NB4 (cell line): ENCODE measurements at places on chromosomes 3 and 15.
A peak's percentile ranks its signal among the peaks of the same experiment; 100 is the strongest.

- DNase-seq = no peak
Measured at GRCh38 chr3:170108955-170109354, 71.2 kb downstream of the GPR160 start.

- DNase-seq = no peak
Measured at GRCh38 chr3:46280105-46280797, 38.0 kb downstream of the CCR3 start.

GRCh38 chr15:43370310-43370974 is 401 bp downstream of the ZSCAN29 start:
- DNase-seq = peak; percentile 51

DNA sequence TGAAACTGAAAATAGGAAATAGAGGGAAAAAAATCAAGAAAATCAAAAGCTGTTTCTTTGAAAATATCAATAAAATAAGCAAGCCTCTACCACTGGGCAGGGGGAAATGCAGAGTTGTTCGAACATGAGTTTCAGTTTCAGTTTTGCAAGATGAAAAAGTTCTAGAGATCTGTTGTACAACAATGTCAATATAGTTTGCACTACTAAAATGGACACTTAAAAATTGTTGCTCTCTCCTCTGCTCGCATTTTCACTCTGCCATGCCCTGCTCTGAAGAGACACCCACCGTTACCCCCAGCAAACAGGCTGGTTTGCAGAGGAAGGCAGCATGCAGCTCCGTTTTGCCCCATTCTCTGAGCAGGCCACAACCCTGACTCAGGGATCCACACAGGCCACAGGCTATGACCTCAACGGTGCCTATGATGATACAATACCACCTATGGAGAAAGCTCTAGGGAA is 64.5 kb downstream of the ZNF148 start:
- DNase-seq = peak; percentile 86

GRCh38 chr15:39403640-39404117 is 177.2 kb upstream of the THBS1 start:
- DNase-seq = no peak

DNA sequence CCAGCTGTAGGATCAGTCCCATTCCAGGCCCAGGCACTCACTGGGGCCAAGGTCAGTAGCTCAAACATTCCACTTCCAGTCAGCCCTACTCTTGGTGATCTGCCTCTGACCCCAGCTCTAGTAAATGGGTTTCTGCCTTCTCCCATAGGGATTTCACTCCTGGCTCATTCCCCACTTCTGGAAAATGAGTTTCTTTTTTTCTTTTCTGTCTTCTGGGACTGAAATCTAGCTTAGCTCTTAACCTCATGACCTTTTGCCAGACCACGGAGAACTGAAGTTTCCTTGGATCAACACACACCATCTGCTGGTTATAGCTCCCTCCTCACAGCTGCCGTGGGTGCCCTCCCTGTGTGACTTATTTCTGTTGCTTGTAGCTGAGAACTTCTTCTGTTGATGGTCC is 21.3 kb downstream of the MME start:
- no peak for DNase-seq

- DNase-seq = no peak
Measured at GRCh38 chr15:75208501-75209288, 7.0 kb downstream of the C15orf39 start.

DNA sequence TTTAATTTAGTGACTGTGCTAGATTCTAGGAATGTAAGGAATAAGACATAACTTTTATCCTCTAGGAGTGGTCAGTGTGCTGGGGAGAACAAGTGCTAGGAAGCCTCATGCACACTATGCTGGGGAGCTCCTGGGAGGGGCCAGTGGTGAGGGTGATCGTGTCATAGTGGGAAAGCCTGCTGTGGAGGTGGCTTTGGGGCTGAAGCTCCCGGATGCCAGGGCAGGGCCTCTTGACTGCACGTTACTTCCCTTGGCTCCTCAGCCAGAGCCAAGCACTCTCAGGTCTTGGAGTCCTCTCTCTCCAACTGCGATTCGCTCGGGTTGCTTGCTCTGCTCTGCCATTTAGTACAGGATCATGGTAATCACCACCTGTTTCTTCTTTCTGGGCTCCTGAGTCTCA is 33.6 kb downstream of the SQOR start:
- DNase-seq = no peak

GRCh38 chr15:36517758-36518157 is 61.7 kb upstream of the CDIN1 start:
- DNase-seq = no peak

DNA sequence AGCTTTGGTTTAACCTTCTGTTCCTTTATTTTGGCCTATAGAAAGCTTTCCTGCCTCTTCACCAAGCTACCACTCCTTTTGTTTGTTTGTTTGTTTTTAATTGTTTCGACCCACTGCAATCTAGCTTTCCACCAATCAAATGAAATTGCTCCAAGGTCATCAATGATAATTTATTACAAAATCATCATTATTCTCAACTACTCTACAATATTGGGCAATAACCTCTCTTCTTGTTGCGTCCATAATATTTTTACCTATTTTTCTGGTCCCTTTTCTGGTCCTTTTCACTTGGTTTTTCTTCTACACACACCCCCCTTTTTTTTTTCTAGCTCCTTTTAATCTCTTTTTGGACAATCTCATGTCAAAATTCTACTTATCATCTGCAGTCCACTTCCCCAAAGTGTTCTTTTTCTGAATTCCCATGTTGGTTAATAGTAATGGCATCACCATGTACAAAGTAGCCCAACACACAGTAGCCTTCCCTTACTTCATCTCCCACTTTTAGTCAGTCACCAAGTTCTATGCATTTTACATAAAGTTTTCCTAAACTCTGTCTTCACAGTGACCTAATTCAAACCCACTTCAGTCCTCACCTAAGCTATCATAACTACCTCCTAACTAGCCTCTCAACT is 11.0 kb upstream of the ANKRD28 start:
- DNase-seq = no peak

GRCh38 chr3:14510838-14511622 is 29.1 kb downstream of the GRIP2 start:
- DNase-seq = no peak

- peak; percentile 15 for DNase-seq
Measured at GRCh38 chr3:114093596-114093995, 37.1 kb downstream of the QTRT2 start.

- DNase-seq = no peak
Measured at GRCh38 chr15:22884344-22884743, 45.9 kb downstream of the NIPA2 start.
